Frontal cortex (tissue), 4 donors: ENCODE measurements at places on chromosomes 3 and 15.

GRCh38 chr3:12751571-12751970, 7.5 kb downstream of the TMEM40 start:
- DNase-seq = no peak

DNA sequence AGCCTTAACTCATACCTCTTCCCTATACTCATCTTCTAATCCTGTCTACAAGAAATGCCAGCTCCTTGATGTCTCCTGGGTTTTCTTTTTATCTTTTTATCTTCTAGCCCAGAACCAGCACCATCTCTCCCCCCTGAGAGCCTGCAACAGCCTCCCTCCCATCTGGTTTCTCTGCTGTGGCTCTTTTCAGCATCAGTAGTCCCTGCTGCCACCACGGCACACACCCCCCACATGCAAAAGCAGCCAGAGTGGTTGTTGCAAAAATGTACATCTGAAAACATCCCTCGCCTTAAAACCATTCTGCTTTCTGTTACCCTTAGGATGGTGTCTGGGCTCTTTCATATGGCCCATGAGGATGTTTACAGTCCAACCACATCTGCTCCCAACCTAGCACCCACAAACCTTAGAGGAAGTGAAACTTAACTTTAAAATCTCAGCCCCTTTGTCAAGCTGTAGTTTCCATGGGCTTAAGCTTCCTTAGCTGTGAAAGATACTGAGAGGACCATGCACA, 775 bp downstream of the TTC21A start:
- no peak for DNase-seq

DNA sequence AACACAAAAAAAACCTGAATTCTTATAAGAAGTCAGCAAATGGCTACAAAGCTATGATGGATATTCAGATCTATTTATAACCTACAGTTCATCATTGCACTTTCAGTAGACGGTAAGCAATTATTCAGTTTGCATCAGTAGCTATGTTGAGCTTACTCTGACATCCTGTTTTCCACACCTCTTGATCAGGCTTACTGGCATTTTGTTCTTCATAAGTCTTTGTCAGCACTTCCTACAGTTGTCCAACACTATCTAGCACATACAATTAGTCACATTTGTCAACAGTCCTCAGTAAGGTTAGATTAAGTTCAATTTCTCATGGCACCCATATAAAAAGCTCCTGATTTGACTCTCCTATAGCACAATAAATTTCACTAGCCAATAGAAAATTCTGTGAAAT, 71.2 kb upstream of the ST3GAL6 start:
- DNase-seq = no peak

DNA sequence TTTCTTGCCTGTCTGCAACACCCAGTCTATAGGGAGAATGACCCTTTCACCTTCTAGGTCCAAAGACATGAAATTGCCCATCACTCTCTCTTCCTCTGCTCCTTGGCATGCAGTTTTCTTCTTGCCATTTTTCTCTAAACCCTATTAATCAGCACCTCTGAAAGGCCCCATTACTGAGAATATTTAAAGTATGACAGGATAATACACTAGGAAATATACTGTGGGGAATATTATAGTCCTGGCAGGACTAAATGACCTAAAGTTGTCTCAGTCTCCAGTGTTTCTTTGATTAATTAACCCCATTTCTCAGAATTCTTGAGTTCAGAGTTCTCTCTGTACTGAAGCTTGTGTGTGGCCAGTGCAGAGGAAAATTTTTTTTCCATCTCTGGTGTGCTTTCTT, 730.7 kb downstream of the AGBL1 start:
- no peak for DNase-seq

DNA sequence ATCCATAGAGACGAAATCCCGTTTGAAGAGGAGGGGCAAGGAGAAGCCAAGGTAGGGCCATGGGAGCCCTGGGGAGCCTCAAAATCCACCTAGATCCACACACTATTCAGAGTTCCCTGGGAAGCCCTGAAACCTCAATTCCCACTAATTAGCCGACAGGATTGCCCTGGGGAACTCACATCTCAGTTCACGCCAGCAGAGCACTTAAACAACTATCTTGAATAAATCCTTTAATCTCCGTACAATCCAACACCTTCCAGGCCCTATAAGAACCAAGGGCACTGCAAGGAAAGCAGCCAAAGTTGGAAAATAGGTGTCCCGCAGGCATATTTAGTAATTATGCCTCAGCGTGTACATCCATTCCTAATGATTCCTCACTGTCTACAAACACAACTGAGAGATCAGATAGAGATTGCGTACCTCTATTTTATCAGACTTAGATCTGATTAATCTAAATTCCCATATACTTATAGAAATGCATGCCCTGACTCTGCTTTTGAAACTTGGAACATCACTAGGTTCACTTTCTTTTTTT, 25.6 kb upstream of the EIF4A2 start:
- no peak for DNase-seq

GRCh38 chr3:139414608-139415224, 25.3 kb upstream of the COPB2 start:
- DNase-seq = no peak

DNA sequence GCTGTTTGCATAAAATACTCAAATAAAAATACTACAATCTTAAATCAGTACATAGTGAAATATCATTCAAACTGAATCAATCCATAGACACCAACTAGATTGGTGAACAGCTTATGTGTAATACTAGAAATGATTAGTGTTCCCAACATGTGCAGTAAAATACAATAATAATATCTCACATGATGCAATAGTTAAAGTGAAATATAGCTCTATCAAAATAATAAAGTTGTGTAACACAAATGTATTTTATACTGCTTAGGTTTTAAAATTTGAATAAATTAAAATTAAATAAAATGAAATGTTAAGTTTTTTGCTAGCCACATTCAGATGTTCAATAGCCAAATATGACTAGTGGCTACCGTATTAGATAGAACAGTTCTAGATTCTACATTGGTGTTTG, 714.1 kb downstream of the ZNF385D start:
- no peak for DNase-seq

- DNase-seq = no peak
These were observed 131.6 kb downstream of the CHCHD6 start for GRCh38 chr3:126835472-126836219.

GRCh38 chr3:81716870-81717509, 44.5 kb downstream of the GBE1 start:
- DNase-seq = no peak

- DNase-seq = no peak
These were observed 457.9 kb upstream of the ALCAM start for GRCh38 chr3:104908761-104909160.

DNA sequence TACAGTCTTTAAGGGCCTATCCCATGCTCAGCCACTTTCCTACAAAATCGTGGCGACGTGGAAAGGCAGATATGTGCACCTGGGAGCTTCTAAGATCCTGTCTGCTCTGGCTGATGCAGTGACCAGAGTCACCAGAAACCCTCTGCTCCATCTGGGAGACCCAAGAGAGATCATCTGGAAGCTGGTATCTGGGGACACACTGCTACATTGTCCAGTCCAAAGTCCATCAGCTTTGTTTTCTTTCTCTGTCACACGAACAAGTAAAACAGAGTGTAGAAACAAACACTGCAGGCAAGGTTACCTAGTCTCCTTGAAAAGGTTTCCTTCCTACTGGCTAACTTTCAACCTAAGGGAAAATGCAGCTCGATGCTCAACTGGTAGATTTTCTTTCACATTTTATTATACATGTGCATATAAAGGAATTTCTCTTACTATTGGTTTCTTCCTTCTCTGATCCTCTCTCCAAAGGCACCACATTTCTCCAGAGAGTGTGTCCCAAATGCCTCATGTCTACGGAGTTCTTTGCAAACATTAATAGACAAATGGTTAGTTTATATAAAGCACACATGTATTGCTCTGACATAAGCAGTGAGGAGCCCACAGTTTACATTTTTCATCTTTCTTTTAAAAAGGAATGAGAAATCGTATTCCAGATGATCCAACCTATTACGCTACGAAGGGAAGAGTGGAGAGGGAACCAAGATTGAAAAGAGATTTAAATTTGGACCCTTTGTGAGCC, 8.3 kb upstream of the GREM1 start:
- no peak for DNase-seq

DNA sequence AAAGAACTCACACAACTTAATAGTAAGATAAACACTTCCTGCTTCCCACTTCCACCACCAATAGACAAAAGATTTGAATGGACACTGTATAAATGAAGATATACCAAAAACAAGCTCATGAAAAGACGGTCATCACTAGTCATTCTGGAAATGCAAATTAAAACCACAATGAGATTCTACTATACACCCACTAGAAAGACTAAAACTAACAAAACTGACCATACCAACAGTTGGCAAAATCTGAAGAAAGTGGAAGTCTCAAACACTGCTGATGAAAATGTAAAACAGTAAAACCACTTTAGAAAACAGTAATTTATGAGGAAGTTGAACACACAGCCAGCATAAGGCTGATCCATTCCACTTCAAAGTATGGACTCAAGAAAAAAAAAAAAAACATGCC, 35.6 kb upstream of the CD96 start:
- no peak for DNase-seq

DNA sequence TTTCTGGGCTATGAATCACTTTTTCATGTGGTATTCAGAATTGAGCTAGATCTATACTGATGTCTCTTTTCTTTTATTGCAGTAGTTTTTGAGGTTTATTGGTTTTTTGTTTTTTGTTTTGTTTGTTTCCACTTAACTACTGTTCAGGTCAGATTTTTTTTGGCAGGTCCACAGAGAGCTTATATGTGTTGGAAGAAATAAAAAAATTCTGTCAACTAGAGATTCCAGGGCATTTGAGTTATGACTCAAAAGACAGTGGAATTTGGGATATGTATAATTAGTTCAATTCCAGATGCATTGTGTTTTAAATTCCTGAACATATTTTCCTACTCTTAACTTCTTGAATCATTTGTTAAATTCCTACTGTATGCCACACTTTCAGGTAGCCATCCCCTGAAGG, 727.2 kb downstream of the SI start:
- no peak for DNase-seq

GRCh38 chr15:100613208-100613607, 10.8 kb downstream of the ASB7 start:
- no peak for DNase-seq

DNA sequence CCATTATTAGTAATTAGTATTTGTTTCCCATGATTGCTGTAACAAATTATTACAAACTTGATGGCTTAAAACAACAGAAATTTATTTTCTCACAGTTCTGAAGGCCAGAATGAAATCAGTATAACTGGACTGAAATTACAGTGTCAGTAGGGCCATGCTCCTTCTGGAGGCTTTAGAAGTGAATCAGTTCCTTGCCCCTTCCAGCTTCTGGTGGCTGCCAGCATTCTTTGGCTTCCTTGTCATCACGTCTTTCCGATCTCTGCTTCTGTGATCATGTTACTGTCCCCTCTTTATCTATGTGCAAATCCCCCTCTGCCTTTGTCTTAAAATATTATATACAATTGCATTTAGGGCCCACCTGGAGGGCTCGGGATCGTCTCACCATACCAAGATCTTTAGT, 92.0 kb downstream of the FOXB1 start:
- no peak for DNase-seq

DNA sequence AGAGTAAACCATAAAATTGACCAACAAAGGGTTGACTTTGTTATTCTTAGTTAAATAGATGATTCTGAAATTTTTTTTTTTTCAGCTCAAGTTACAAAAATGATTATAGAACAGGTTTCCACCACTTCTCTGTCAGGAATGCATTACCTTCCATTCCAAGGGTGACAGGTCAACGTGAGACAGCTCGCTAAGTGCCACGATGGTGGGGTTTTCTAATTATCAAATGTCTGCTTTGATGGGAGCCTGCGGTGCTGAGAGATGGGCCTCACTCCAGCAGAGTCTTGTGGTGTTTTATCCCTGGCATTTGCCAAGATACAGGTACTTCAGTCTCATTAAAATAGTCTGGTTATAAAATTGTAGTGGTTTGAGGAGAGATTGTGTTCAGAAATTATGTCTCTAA, 80.3 kb downstream of the CGNL1 start:
- DNase-seq = no peak

- no peak for DNase-seq
These were observed 42.9 kb downstream of the GXYLT2 start for GRCh38 chr3:72930754-72931153.

DNA sequence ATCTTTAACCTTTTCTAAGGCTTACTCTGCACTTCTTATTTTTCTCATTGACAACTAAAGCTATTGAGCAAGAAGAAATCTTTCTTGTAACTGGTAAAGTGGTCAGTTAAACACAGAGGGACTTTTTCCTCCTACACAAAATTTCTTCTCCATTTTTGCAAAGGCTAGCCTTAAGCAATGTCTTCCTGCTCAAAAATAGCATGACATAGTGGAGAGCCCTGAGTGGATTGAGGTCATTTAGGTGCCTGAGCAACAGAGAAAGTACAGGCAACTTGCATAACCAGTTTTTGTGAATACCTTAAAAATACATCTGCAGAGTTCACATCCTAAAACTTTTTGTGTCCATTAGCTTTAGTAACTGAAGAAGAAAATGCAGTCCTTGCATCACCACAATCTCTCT, 144.7 kb upstream of the TTC14 start:
- DNase-seq = no peak

DNA sequence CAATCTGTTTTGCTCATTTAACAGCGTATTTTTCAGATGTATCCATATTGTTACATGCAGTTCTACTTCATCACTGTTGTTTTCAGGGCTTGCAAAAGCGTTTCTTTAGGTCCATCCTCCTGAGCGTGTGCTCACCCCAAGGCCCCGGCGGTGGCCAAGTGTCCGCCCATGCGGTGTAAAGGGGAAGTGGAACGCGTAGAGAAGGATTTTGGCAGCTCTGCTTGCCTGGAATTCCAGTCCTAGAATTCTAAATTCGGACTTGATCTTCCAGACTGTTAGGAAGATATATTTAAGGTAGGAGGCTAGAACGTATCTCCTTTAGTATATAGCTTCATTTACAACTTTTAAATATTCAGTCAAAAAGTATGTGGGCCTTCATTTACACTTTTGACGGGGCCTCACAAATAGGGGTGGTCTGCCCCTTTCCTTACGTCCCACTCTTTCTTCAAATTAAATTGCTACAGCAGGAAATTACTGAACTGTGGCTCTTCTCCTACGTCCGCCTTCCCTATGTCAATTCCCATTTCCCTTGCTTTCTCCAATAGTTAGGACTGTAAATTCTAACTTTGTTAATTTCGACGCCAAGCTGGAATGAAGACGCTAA, 609 bp upstream of the TBC1D23 start:
- DNase-seq = peak; percentile 12

GRCh38 chr3:188854772-188855149, 317.0 kb upstream of the TPRG1 start:
- DNase-seq = no peak

GRCh38 chr15:58689646-58690045, 59.9 kb downstream of the ADAM10 start:
- no peak for DNase-seq
